ENCODE measurements at places on chromosomes 6 and 20. TPM values are rescaled to one million over a fixed set of nuclear protein-coding genes. Genes with fewer than 3 reads are reported as not detected.

DNA sequence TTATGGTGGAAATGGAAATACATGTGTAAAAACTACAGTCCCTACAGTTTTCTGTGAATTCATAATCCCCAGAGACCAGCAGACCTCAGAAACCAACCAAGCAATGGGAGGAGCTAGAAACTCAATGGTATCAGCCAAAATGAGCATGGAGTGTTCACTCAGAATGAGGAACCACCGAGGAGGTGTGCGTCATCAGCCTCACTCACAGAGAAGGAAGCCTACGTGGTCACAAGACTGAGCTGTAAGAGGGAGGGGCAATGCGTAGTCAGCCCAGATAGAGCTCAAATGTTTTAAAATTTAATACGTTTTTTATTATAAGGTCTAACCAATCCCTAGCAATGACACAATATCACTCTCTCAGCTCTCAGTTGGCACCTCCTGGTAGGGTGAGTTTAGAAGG is 17.4 kb downstream of the MYLK4 start:
- peak; percentile 91 for DNase-seq

DNA sequence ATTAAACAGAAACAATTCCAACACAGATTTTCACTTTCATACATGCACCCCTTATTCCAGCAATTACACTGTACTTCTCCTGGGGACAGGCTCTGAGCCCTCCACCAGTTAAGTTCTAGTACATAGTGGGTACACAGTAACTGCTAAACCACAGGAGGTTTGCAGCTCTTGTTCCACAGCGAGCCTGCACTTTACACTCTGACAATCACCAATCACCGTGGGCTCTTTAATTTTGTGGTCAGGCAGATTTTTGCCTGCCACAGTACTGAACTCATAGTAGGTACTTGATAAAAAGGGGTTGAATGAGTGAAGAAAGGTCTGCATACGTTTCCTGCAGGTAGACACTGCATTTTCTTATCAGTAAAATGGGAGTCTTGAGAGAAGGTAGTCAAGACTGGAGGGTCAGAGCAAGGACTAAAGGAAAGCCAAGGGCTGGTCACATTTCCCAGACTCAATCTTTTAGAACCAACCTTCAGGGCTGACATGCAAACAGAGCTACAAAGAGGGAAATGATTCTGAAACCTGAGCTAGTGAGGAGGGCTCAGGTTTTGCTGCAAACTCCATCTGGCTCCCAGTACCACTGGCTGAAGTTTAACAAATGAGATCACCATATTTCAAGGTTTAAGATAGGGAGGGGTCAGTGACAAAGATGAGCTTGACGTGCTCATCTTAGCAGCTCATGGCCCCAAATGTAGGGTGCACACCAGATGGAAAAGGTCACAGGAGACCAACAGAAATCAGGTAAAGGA is 404.6 kb downstream of the BTBD9 start:
- DNase-seq = no peak

DNA sequence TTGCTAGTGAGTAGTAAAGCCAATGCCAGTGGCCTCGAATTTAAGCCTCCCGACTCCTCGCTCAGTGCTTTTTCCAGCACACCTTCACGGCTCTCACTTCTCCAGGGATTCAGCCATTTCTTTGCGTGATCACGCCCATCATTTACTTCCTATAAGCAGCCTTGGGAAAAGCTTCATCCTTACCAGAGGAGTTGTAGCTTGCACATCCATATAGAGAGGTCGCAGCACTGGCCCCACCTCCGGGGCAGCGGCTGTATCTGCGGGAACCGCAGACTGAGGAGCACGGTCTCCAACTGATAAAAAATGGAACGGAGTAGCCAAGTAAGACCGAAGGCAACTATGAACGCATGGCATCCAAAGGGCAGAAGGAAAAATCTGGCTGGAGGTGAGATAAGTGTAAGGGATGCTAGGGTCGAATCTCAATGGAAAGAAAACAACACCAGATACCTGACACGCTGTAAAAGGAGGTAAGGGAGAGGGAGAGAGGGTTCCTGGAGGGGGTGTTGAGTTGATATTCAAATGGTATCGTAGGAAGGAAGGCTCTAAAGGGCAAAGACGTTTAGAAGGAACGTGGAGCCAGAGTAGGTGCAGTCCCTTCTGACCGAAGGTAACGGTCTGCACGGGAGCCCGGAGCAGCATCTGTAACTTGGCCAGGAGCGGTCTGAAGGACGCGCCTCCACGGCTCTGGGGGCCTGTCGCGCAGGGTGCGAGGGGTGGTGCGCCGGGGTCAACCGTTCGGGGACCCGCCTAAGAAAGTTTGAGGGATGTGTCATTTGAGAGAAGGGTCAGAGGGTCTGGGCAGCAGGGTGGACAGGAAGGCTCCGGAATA is 640 bp downstream of the NFS1 start:
- no peak for DNase-seq

DNA sequence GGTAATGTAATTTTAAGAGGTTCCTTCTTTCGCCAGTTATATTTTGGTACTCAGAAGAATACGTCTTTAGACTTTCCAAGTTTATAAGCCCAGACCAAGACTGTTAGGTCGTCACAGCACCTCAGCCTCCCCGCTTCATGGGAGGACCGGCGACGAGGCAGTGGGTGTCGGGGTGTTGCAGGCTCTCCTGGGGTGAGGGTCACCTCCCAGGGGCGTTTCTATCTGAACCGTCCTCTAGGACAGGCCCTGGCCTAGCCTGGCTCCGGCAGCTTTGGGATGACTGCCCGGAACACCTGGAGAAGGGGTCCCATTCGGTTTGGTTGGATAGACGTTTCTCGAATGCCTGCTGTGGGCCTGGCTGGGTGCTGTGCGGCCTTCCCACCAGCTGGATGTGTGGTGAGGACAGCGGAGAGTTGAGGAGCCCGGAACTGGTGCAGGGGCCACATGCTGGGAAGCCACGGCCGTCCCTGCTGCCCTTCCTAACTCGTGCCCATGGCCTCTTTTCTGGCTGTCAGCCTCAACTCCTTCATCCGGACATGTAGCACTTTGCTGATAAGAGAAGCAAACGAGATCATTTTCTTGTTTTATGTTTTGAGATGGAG is 1.1 kb downstream of the OSBPL2 start:
- no peak for DNase-seq

GRCh38 chr6:164750128-164750527 is 559.3 kb downstream of the C6orf118 start:
- DNase-seq = no peak

- DNase-seq = no peak
Measured at GRCh38 chr6:88442737-88443136, 276.6 kb upstream of the CNR1 start.

The NOTCH4 gene
- 63.6 TPM for total RNA-seq

DNA sequence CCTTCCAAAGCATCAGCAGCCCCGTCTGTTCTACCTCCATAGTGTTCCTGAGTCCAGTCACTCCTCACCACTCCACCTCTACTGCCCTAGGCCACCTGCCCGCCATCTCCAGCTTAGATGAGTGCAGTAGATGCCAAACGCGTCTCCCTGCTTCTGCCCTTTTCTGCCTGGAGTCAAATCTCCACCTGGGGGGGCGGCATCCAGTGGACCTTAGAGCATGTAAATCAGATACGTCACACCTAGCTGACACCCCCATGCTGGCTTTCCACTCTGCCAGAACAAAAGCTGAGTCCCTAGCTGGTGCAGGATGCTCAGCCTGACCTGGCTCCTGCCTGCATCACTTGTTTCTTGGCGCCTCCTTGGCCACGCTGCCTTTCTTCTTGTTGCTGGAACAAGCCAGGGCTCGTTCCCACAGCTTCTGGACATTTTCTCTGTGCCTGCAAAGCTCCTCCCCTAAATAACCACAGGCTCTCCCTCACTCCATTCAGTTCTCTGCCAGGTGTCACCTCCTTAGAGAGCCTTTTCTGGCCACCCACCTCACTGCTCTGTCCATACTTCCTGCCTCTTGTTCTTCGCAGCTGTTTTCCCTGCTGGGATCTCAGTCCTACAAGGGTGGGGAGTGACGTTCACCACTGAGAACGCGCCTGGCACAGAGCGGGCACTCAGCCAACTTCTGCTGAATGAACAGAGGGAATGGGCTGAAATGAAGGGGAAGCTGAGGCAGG is 5.8 kb downstream of the DDR1 start:
- DNase-seq = no peak

GRCh38 chr6:6131492-6132109 is 124.9 kb upstream of the NRN1 start:
- DNase-seq = no peak

DNA sequence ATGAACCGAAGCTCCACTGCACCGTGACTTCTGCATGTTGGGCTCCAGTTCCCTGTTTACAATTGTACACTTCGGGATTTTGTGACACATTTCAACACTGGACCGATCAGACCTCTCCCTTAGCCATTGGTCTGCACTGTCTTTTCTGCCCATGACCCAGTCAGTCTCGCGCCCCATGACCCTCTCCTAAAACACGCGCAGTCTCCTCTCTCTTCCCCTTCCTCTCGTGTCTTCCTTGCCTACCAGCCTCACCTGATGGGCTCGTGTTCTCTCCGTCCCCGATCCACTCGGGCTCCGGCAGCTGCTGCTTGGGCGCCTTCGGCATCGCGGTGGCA is 535 bp upstream of the ABCF1 start:
- no peak for DNase-seq

DNA sequence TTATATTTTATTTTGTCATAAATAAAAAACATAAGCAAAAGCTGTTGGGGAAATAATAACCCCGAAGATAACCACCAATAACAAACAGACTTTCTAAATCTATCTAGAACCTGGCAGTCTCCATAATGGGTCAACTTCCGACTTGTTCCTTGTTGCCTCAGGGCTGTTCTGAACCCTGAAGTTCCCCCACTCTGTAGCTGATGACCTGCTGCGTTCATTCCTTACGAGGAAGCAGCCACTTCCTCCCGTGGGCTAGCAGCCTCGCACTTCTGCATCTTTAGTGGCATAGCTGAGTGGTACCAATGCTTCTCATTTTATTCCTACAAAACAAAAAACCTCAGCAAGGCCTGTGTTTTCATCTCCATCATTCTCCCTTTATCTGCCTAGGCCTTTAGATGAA is 103.0 kb downstream of the PLEKHG1 start:
- no peak for DNase-seq

GRCh38 chr20:25697132-25697446 is 436 bp upstream of the ZNF337 start:
- DNase-seq = no peak

The SASH1 gene
- 103 TPM for total RNA-seq

GRCh38 chr20:60591172-60591799 is 633.1 kb downstream of the CDH26 start:
- no peak for DNase-seq

The MYLIP gene
- total RNA-seq = 48.8 TPM

- peak; percentile 77 for DNase-seq
Measured at GRCh38 chr20:3407040-3407770, at the start of gene DNAAF9. TSS of gene DNAAF9 (minus strand) at chr20:3407669. CDS start at chr20:3407557, 112 bp downstream.

The PHF10 gene
- 45.7 TPM for total RNA-seq

- peak; percentile 84 for DNase-seq
Measured at GRCh38 chr6:168895102-168895812, 358.4 kb downstream of the THBS2 start.

GRCh38 chr6:118579786-118580185 is 31.7 kb downstream of the PLN start:
- no peak for DNase-seq

The BHLHE23 gene
- not detected for total RNA-seq

DNA sequence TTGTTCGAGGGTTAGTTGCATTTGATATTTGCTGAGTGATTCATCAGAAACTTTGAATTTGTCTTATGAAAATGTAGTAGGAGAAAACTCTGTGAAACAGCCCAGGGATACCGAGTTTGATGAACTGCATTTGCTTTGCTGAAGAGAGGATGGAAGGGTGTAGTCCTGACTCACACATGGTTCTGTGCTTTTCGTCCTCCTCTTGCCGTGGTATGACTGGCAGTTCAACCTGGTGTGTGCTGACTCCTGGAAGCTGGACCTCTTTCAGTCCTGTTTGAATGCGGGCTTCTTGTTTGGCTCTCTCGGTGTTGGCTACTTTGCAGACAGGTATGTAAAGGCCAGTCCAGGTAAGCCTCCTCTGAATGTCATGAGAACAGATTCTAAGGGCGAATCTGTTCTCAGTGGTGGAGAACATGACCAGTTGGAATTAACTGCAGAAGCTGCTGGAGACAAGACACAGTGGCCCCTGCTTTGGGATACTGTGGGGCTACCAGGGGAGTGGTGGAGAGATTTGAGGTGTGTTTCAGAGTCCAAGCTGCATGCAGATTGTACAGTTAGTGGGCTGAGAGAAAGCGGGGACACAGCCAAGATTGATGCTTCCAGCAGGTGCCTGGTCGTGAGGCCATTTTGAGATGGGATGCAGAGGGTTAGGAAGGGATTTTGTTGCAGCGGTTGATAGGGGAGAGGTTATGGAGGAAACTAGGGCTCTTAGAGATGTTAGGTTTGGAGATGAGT is 8.4 kb downstream of the SLC22A1 start:
- no peak for DNase-seq

- no peak for DNase-seq
Measured at GRCh38 chr6:147806697-147807096, 298.2 kb downstream of the SAMD5 start.

DNA sequence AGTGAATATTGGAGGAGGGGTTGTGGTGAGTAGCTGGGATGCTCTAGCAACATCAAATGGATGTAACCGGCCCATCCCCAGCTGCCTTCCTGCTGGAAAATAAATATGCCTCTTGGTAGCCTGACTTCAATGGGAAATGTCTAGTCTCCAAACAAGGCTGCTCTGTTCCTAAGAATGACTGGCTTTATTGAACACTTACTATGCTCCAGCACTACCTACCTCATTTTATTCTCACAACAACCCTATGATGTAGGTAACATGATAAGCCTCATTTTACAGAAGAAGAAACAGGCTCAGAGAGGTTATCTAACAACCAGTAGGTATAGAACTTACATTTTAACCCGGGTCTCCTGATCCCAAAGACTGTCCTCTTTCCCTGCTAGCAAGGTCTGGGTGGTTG is 93.6 kb downstream of the FYN start:
- DNase-seq = no peak

The GTSF1L gene
- not detected for total RNA-seq

DNA sequence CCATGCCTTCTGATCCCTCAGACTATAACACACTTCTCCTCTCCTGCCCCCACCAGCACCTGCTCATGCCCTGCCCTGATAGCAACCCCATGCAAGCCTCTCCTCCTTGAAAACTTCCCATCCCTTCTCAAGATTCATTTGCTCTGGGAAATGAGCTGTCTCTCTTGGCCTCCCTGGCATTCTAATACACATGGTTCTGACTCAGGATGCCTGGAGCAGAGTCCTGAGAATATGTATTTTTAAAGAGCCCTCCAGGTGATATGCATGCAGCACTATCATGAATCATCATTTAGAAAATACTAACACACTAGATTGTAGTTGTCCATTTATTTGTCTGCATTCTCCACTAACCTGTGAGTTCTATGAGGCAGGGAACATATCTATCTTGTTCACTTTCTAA is 26.6 kb downstream of the HDGFL1 start:
- no peak for DNase-seq

The ENPP1 gene
- 3.3 TPM for total RNA-seq
